ENCODE measurements at places on chromosomes 5 and 9.
A peak's percentile ranks its signal among the peaks of the same experiment; 100 is the strongest.

- DNase-seq: no peak
Measured at GRCh38 chr9:122060481-122060880, 32.6 kb downstream of the TTLL11 start.

DNA sequence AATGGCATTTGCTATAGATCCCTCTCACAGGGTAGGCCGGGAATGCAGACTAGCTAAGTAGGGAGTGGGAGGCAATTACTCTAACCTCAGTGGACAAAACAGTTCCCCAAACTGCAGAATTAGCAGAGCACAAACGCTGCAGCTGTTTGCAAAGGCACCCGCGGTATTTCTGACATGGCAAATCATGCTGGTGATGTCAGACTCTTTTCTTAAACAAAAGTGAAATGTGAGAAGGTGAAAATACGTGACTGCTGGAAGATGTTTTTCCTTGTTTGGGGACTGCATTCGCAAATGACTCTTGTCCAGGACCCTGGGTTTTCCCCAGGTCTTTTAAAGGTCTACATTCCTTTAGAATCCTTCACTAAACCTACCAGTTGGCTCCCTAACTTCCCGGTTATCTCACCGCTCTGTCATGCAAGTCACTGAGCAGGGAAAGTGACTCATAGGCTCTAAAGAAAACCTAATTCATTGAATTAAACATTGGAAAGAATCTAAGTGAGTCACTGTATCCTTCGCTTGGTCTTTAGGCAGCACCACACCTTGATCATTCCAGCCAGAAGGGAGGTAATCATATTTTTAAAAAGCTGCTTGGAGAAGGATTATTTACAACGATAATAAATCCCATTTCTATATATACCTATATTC, 91.5 kb upstream of the DNAH5 start:
- no peak for DNase-seq

- peak; percentile 68 for DNase-seq
Measured at GRCh38 chr5:157602505-157602904, 26.9 kb upstream of the ADAM19 start.

- no peak for DNase-seq
Measured at GRCh38 chr9:122356627-122357026, 14.2 kb upstream of the PTGS1 start.

DNA sequence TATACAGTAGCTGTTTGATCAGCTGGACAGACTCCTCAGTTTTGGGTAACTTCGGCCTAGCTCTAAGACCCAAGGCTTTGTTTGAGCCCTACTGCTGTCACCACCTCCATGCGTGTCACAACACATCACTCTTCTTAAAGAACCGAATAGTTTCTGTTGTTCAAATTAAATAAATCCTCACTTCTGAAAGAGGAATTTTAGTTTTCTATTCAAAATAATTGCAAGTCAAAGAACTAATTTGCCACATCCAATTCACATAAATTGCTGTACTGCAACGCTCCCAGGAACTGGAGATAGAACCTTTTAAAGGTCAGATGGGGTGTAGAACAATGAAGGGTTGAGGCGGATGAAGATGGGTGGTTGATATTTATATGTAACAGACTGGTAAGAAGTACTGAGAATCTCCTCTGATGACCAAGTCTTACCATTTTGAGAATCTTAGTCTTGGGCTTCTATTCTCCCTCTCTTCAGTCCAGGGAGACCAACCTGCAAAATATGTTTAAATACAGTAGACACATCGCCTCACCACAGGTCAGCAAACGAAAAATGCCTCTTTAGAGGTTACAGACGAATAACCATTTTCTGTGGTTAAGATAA, 1.6 kb downstream of the NREP start:
- no peak for DNase-seq

DNA sequence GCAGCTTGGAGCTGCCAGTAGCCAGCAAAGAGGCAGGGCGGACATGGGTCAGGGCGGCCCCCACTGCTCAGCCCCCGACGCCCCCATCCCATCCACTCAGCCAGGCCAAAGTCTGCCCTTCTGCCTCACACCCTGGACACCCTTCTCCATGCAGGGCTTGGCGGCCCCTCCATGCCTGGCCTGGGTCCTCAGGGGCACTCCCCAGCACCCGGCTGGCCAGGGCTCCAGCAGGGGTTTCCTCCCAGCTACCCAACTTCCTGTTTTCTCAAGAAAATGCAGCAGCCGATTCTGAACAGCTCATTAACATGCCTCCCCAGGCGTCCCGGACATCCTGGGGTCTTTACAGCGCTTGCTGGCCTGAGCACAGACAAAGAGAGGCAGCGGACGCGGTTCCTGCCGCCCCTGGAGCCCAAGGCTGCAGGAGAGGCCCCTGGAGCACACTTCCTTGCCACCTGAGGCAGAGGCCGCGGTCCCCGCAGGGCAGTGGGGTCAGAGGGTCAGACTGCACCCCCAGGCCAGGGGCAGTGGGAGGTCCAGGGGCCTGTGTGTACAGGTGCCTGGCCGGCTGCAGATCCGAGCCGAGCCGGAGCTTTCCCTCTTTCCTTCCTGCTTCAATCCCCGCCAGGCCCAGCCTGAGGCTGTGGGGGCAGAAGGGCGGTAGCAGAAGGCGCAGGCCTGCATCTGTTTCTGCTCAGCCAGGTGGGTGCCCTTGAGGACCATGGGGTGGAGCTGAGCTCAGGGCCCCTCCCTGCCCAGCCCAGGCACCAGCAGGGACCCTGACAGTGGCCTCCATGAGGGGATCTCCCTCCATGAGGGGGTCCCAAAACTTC, 18.7 kb upstream of the NRARP start:
- DNase-seq: no peak

DNA sequence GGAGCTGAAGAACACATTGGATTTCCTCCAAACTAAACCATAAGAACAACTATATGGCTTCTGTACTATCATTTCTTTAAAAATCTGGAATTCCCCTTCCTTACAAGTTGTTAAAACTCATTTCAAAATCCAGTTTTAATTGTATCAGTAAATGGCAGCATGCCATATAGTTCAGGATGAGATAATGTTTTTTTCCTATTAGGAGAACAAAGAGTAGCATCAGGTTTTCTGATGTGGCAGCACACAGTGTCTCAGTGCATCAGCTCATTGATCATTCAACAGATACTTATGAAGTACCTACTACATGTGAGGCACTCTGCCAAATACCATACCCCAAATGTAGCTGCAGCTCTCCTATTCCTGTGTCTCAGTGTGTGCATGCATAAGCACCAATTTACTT, 161.1 kb downstream of the EPB41L4A start:
- no peak for DNase-seq

DNA sequence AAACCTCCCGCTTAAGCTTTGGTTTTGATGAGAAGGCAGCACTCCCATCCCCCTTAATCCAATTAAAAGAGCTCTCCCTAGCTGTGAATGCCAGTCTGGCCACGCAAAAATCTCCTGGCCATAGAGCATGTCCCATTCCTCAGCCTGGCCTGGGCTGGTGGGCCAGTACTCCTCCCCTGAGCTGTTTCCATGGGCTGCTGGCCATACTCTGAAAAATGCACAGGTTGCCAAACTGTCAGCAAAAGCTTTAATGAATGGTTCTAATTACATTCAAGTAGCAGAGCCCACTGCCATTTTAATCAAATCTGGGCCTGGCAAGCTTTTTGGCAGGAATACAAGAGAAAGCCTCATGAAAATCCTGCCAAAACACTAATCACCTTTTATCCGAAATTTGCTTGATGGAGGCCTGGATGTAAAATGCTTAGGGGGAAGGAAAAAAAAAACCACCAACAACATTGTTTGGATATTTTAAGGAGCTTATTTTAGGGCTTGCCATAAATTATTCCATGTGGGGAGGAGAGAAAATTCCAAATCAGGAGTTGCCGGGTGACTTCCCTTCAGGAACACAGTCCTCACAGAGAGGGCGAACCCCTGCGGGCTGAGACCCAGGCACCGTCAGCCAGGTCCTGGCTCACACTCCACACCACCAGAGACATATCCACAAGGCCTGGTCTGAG, 243.3 kb downstream of the SEC61B start:
- no peak for DNase-seq

DNA sequence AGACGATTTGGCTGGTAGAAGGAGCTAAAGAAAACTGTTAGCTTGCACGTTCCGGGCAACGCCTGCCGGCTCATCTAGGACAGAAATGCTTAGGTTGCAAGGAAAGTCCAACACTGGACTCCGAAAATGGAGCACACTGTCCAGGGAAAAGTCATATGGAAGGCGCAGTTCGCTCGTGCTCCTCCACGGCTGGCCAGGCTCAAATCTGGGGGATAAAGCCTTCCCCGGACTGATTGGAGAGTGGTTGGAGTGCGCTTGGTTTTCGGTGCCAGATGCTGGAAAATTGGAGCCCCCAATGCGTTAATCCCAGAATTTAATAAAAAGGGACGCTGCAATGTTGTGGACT, 955 bp downstream of the CDH6 start:
- no peak for DNase-seq

GRCh38 chr9:134328841-134329575, 2.8 kb downstream of the RXRA start:
- no peak for DNase-seq

GRCh38 chr9:90631964-90632363, 10.7 kb downstream of the DIRAS2 start:
- DNase-seq: no peak

DNA sequence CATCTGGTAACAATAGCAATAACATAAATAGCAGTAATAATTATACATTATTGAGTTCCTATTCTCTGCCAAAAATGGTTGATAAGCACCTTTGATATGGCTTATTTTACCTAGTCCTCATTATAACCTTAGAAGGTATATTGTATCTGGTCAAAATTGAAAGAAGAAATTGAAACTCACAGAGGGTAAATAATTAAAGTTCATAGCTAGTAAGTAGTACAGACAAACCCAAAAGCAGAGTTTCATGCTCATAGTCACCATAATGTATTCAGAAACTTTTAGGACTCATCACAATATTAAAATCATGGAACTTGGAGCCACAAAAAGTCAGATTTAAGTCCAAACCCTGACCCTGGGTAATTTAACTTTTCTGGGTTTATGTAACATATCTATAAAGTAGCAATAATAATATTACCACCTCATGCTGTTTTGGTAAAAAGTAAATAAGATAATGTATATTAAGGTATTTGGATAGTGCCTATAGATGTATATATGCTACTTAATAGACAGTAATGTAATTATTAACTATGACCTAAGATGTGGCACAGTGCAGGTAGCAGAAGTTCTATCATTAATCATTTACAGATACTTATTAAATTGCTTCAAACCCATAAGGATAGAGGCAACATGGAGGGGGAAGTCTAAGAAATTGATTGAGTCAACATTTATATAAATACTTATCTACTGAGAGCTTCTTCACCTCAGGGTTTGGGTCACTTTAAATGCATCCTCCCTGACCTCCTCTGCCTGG, 32.4 kb downstream of the STK32A start:
- DNase-seq: no peak

DNA sequence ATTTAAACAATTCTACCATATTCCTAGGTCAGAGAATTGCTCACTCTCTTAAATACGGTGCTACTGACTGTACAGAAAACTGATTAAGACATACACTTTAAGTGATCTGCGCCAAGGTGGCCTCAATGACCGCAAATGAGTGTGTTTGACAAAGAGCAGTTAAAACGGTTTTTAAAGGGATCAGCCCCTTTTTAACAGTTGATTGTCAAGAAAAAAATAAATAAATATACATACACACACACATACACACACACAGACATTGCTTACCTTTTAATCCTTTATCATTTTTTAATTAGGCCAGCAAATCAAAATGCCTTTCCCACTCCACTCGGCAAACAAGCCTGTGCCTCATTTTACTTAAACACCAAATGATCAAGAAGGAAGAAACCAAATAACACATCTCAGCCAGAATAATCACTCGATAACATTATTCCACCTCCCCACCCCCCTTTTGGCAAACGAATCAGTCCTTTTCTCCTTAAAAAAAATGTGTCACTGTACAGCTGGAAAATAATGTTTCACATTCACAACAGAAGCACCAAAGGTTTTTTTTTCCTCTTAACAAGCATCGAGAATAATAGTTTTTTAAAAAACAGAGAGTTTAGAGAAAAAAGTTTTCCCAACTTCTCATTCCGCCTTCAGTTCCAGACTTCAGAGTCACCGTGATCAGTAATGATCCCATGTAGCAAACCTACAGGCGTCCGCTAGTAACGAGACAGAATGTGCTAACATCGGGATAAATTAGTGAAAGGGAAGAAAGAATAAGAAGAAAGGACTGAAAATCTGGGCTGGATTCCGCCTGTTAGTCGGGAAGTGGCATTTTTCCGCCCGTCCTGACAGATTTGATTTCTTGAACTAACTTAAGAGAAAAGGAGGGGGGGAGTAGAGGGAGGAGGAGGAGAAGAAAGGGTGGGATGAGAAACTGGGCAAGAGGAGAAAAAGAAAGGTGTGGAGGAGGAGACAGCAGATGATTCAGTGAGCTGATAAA, at the start of gene ZNF608:
ZNF608 (minus strand) TSS at position 712 of the 988 bp plus-strand sequence. CDS start 1,650 bp downstream, outside the sequence.
- no peak for DNase-seq

GRCh38 chr9:75431375-75431774, 343.1 kb downstream of the OSTF1 start:
- DNase-seq: no peak

DNA sequence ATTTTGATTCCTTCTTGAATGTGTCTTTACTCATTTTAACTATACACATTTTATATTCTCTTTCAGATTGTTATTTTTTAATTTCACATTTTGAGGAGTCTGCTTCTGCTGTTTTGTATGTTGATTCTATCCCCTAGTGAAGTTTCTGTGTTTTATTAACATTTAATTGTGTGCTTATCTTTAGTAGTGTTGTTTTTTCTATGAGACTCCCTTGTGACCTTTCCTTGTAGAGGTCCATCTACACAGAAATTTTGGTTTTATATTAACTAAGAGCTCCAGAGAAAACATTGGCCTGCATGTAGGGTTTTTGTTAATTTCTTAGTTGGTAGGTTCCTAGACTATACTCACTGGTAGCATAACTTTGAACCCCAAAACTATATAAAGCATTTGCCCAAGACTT, 35.4 kb upstream of the IL13 start:
- DNase-seq: no peak

- no peak for DNase-seq
Measured at GRCh38 chr5:126917918-126918614, 112.3 kb downstream of the MARCHF3 start.

DNA sequence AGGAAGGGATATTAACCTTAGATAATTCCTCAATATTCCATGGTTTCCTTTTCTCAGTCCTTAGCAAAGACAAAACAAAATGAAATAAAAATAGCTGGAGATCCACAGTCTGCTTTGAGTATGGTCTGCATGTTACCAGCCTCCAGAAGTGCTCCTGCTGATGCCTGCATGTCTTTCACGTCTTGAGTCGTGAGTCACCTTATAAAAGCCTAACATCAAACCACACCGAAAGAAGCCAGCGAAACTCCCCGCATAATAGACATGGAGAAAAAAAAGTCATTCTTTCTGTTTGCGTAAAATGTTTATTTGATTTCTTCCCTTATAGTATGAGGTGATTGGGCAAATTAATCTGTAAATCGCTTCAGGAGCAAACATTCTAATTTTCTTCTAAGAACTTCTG, 380.5 kb downstream of the SLCO4C1 start:
- no peak for DNase-seq

Measured in stimulated activated CD4-positive, alpha-beta T cell treated with anti-CD3 and anti-CD28 coated beads, Interleukin-4, amount 100 ng/mL, for 4 hours (primary cell).